ENCODE measurements at places on chromosomes 2 and 18.

- peak; percentile 34 for DNase-seq
Measured at GRCh38 chr2:135132314-135132713, 80.2 kb downstream of the RAB3GAP1 start.

- no peak for DNase-seq
Measured at GRCh38 chr18:80190311-80190710, 57.0 kb downstream of the PARD6G start.

GRCh38 chr18:48036641-48037421 lies 106.4 kb upstream of the SMAD2 start:
- no peak for DNase-seq

GRCh38 chr2:230891064-230891463 lies 26.3 kb downstream of the ITM2C start:
- DNase-seq, result peak; percentile 41

GRCh38 chr2:231533777-231534125 lies 3.5 kb upstream of the NMUR1 start:
- no peak for DNase-seq
